ENCODE measurements at places on chromosomes 11 and 22.

- no peak for DNase-seq
Measured at GRCh38 chr22:34849965-34850364, 216.0 kb upstream of the ISX start.

GRCh38 chr11:88105951-88106350 is 69.3 kb downstream of the RAB38 start:
- no peak for DNase-seq

- peak; percentile 53 for DNase-seq
Measured at GRCh38 chr22:36790648-36791047, 14.7 kb upstream of the IFT27 start.

DNA sequence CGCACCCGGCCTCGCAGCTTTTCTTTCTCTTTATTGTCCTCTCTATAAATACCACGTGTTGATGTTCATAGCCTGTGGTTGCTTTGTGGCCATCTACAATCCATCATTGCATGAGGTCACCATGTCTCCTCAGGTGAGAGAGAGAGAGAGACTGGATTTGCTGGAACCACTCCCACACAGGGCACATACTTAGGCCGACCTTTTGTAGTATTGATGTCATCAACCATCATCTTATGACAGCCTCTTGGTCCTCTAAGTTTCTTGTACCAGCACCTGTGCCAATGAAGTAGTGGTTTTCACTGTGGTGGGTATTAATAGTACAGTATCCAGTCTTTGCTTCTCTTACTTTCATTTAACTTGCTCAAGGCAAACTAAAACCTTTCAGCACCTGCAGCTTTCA is 22.8 kb upstream of the P2RY6 start:
- no peak for DNase-seq

DNA sequence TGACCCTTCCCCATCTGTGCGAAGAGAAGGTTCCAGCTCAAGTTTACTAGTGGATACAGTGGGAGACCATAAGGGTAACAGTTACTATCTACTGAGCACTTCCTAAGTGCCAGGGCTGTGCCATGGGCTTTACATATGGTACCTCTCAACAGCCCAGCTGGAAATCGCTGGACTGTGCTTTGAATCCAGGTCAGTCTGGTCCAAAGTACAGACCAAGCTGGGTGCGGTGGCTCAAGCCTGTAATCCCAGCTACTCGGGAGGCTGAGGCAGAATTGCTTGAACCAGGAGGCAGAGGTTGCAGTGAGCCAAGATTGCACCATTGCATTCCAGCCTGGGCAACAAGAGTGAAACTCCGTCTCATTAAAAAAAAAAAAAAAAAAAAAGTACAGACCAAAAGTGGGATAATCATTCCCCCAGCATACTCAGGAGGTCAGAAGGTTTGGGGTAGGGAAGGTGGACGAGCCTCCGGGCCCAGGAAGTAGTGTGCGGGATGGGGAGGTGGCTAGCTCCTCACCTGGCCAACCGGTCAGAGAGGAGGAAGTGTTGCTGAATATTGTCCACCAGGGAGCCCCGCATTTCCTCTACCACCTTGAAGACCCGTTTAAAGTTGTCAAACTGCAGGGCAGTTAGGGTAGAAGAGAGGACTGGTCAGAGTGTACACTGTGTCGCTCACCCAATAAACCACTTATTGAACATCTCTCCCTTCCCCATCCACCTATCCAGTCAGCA is 2.3 kb downstream of the FIBP start:
- no peak for DNase-seq

DNA sequence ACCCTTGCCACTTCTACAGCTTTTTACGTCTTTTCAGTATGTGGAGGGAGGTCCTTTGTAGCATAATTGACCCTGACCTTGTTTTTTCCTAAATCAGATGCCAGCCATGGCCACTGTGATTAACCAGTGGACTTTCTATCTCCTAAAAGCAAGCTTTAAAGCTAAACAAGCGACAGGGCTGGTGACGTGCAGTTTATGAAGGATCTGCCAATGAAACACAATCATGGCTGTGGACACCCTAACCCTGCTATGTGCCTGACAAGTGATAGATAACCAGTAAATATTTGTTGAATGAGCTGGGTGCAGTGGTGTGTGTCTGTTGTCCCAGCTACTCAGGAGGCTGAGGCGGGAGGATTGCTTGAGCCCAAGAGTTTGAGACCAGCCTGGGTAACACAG is 64.2 kb downstream of the LIF start:
- DNase-seq, result no peak

- DNase-seq, result no peak
Measured at GRCh38 chr22:39382410-39382809, 17.2 kb upstream of the TAB1 start.

DNA sequence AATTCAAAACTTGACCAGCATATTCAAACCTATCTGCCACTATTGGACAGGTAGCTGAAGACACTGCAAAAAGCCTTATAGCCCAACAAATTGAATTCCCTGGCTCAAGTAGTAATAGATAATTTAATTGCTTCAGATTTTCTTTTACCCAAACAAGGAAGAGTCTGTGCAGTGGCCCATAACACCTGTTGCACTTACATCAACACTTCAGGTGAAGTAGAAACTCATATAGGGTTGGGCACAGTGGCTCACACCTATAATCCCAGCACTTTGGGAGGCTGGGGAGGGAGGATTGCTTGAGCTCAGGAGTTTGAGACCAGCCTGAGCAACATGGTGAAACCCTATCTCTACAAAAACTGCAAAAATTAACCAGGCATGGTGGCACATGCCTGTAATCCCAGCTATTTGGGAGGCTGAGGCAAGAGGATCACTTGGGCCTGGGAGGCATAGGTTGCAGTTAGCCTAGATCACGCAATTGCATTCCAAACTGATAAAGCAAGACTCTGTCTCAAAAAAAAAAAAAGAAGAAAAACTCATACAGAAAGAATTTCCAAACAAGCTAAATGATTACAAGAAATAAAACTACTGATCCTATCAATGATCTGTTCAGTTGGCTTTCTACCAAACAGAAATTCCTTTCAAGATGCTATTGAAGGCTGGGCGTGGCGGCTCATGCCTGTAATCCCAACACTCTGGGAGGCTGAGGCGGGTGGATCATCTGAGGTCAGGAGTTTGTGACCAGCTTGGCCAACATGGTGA is 9.5 kb downstream of the FOLR3 start:
- no peak for DNase-seq

DNA sequence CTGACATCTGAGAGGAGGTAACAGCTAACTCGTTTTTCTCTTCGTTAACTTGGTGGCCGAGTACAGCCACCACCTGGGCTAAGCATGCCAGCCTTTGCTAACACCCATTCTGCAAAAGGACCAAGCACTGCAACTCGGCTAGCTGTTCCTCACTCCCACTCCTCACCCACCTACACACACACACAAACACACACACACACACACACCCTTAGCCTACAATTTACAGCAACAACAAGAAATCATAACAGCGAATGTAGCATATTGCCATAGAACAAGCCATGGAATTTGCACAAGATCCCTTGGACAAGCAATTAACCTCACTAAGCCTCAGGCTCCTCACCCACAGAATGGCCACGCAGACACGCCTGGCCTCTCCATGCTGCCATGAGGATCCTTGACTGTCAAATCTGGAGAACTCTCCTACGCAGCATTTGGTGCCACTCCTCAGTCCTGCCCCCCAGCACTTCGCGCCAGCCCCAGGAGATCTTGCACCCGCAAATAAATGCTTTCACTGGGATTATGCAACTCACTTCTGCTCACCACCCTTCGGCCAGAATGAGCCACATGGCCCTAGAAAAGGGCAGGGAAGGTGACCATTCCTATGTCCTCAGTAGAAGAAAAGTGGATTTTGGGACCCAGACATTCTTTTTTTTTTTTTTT is 58.9 kb downstream of the LARGE1 start:
- no peak for DNase-seq

- no peak for DNase-seq
Measured at GRCh38 chr11:20161230-20161918, 1.1 kb upstream of the DBX1 start.

GRCh38 chr22:22745225-22746060 is 101.0 kb downstream of the GGTLC2 start:
- peak; percentile 79 for DNase-seq

- DNase-seq, result no peak
Measured at GRCh38 chr11:91872243-91872642, 352.4 kb upstream of the FAT3 start.

DNA sequence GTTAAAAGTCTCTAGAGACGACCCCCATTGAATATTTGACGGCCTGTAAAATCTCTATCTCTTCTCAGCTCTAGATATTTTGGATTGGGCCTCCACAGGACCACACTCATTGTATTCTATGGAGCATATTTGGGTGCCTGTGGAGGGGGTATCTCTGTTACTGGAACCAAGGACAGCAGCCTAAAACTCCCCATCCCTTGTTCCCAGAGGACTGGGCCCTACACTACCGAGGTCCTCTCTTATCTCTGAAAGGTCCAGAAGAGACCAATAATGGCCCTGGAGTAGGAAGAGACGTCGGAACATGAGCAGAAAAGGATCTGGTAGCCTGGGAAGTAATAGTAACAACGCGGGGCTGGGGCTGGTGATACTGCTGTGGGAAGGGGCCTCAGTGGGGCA is 542 bp downstream of the HPS4 start:
- DNase-seq, result no peak

DNA sequence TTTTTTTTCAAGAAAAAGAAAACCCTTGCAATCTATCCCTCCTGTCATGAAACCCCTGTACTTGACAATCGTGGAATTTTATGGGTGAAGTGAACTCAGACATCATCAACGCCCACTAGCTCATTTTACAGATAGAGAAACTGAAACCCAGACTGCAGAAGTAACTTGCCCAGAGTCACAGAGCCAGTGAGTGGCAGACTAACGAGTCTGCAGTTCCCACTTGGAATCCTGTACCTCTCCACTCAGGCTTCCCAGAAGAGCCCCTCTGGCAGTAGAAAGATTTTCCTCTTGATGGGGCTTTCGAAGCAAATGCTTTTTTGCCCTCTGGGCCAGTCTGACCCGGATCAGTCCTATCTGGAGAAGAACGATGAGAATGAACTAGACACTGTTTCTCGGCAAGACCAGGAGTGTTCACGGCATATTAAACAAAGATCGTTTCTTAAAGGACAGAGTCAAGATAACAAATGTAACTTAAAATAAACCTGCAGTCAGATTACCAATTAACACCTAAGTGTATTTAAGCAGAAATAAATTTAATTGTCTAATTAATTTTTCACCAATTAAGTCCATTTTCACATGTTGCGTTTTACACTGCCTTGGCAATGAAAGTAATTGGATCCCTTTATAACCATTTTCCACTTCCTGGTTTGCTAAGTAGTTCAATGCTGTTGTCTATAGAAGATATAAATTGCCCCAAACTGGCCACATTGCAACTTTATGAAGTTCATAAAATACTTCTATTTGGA is 61.3 kb upstream of the CREB3L1 start:
- peak; percentile 57 for DNase-seq

DNA sequence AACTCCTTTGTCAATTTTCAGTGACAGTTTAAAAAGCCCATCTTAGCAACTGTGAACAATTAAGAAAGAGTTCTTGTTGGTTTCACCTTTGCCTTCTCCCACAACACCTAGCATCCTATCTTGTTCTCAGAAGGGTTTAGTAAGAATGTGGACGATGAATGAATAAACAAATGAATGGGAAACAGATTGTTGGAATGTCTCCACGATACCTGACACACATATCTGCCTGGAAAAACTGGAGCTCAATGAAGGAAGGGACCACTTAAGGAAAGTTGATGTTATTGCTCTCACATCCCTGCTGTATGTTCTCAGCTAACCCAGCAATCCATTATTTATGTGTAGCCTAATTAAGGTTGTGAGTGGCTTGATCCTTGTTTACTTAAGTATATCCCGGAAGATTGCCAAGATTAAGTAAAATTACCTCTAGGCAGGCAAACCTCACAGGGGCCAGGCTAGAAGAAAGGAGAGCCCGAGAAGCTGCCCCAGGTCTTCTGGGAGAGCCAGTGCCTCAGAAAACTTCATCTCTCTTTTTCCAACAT is 286.4 kb downstream of the NXPE2 start:
- DNase-seq, result no peak

DNA sequence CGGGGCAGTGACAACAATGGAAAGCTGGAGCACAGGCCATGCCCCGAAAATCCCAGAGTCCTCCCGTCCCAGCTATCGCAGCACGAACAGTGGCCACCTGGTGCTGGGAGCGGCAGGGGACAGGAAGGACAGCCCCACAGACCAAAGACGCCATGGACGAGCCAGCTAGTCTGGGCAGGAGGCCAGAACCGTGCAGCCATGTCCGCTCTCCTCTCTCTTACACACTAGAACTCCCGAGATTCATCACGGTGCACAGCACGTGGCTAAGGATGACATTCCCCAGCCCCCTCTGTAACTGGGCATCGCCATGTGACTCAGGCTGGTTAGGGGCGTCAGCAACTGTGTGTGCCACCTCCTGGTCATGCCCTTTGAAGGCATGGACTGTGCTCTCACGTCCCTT is 4.6 kb downstream of the CDPF1 start:
- no peak for DNase-seq

GRCh38 chr11:117966908-117967307 is 19.3 kb upstream of the IL10RA start:
- no peak for DNase-seq

DNA sequence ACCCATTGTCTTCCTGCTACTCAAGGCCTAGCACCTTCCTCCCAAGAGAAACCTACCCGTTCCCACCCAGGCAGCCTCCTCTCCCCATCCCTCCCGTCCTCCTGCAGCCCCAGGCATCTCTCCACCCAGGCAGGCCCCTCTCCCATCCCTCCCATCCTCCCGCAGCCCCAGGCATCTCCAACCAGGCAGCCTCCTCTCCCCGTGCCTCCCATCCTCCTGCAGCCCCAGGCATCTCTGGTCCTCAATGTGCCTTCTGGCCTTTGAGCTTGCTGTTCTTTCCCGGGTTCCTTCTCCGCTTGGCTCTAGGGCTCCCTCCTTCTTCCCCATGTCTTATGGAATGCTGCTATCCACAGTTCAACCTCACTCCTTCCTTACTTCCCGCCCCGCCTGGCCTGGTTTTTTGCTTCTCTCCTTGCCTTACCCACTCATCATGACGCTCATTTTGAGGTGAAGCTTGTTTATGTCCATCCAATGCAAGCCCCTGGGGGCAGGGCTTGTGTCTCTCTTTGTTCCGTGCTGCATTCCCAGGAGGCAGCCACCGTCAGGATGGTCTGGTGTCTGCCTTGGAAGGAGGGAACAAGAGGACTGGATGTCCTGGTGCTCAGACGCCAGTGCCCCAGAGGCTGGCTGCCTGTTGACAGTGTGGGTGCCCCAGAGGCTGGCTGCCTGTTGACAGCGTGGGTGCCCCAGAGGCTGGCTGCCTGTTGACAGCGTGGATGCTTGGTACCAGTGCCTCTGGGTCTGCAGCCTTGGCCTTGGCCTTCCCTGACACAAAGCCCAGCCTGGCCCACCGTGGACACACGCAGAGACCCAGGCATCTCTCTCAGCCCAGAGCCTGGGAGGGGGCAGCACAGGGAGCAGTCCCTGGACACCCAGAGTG is 815.7 kb downstream of the BRD1 start:
- no peak for DNase-seq

Measured in suppressor macrophage (primary cell).